Cerebellar nuclear complex (tissue), 1 donor: ENCODE measurements at places on chromosomes 13 and 19.

DNA sequence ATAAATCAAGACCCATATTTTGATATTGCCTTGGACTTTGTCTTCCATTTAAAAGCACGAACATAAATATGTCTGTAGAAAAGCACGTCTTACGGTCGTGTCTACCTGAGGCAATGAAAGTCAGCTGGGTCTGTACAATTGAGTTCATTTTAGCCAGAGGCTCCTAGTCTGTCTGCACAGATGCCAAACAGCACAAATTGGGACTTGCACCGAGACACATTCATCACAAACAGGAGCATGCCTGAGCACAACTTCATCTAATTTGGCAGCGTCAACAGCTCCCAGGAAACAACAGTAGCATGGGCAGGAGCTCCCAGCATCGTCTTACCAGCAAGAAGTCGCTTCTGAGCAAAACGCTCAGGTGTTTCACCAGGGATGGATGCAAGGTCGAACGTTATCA is 687.0 kb downstream of the EFNB2 start:
- DNase-seq = no peak

- no peak for DNase-seq
Measured at GRCh38 chr19:12996406-12997094, 1.3 kb downstream of the NFIX start.

DNA sequence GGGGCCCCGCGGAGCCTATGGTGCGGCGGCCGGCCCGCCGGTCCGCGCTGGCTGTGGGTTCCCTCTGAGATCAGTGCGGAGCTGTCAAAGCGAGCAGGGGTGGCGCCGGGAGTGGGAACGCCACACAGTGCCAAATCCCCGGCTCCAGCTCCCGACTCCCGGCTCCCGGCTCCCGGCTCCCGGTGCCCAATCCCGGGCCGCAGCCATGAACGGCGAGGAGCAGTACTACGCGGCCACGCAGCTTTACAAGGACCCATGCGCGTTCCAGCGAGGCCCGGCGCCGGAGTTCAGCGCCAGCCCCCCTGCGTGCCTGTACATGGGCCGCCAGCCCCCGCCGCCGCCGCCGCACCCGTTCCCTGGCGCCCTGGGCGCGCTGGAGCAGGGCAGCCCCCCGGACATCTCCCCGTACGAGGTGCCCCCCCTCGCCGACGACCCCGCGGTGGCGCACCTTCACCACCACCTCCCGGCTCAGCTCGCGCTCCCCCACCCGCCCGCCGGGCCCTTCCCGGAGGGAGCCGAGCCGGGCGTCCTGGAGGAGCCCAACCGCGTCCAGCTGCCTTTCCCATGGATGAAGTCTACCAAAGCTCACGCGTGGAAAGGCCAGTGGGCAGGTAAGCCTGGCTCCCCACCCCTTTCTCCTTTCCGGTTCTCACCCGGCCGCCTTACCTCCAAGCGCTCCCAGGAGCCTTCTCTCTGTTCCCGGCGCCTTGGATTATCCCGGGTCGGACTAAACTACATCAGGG is at the start of gene PDX1:
Gene PDX1, plus strand, starts transcription at position 67 of the 743 bp plus-strand sequence. Its CDS starts 139 bp downstream, at position 206.
- no peak for DNase-seq

DNA sequence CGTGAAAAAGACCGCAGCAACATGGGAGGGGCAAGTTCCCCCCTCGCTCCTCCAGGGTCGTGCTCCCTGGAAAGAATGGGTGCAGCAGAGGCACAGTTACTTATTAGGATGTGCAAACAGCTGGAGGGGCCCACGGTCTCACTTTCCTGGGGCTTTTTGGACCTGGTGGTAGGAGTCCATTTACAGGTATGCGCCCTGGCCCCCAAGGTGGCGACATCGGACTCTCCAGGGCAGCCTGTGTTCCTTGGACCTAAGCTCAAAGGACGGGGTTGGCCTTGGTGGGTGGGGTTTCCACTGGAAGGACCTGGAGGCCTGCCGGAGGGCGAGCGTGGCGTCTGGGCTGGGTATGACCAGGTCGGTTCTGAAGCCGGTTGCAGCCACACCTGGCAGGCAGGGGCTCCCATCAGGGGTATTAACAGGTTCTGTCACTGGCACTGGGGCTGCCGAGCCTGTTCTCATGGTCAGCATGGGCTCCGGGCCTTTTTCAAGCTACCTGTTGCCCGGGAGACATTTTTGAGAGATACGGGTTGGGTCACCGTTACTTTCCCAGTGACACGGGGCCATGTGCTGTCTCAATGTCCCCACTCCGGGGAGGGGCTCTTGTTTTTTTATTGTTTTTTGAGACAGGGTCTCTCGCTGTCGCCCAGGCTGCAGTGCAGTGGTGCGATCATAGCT is 5.9 kb downstream of the ZFR2 start:
- no peak for DNase-seq

GRCh38 chr19:55379174-55379573 is 2.5 kb downstream of the TMEM190 start:
- DNase-seq = no peak

GRCh38 chr13:67292886-67293285 is 62.8 kb upstream of the PCDH9 start:
- DNase-seq = no peak

GRCh38 chr13:50826035-50826434 is 17.5 kb downstream of the DLEU7 start:
- no peak for DNase-seq

DNA sequence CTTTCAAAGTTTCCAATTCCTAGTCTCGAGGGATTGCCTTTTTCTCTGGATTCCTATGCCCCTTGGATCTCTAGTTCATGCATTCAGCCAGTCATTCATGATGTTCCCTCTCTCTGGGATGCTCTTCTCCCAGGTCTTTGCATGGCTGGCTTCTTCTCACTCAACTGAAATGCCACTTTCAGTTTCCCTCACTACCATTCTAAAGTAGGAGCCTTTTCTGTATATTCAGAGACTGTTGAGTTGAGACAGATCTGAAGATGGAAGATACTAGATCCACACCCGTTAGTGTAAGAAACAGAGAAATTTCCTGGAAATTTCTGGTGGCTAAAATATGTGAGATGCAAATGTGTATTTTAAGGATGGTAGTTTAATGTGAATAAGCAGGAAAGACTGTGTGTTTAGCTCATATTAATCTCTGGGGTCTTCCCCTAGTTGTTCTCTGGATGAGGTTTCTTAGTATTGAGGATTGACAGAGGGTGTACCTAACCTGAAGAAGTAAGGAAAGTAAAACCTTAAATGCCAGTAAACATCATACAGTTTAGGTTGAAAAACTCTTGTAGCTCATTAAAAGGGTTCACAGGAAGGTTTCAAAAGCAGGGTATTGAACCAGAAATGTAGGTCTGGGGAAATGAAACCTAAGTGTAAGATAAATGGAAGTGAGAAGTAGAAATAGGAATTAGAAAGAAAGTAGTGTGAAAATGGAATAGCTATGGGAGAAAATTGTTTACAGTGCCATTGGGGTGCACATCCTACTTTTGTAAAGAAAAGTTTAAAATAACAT is 331.3 kb downstream of the NDFIP2 start:
- DNase-seq = no peak

GRCh38 chr19:6753178-6754031 is 13.8 kb downstream of the SH2D3A start:
- no peak for DNase-seq
